ENCODE measurements at places on chromosomes 7 and 10.

- no peak for DNase-seq
Observed at GRCh38 chr10:5385224-5385623, 19.4 kb downstream of the TUBAL3 start.

DNA sequence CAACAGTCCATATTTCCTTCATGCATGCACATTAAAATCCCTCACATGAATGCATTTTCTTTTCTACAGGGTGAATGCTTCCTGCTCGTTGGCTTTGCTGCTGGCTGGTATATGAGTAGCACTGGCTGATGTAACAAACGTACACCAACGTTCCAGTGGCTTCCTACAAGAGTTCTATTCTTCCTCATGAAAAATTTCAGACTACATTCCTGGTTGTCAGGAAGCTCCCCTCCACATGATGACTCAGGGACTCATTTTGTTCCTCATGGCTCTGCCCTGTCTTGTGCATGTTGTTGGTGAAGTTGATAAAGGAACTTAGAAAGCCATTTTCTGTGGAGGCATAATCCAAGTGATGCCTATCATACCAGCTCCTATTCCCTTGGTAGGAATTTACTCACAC lies 470.7 kb upstream of the KLF6 start:
- no peak for DNase-seq

DNA sequence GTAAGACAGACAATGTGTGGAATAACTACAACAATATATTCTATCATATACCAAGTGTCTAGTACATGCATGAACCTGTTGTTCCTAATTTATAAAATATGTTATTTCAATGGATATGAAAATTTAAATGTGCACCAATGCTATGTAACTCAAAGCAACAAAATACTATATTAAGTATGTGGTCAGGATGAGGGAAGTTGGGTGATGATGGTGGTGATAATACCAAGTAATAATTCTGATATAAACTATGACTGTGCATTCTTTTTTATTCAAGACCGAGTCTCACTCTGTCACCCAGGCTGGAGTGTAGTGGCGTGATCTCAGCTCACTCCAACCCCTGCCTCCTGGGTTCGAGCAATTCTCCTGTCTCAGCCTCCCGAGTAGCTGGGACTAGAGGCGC lies 2.1 kb upstream of the FRA10AC1 start:
- no peak for DNase-seq

DNA sequence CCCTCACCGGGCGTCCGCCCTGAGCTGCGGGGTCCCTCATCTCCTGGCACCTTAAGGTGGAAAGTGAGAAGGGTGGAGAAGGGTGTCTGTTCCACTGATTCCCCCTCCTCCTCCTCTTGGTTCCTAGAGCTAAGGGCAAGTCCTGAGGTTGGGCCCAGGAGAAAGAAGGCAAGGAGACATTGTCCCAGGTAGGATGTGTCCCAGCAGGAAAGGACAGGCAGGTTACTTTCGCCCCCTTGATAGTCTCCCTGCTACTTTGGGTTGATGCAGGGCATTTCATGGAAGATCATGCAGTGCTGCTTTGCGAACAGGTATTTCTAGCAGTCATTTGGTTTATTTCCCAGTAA lies 582 bp downstream of the STEAP2 start:
- no peak for DNase-seq

DNA sequence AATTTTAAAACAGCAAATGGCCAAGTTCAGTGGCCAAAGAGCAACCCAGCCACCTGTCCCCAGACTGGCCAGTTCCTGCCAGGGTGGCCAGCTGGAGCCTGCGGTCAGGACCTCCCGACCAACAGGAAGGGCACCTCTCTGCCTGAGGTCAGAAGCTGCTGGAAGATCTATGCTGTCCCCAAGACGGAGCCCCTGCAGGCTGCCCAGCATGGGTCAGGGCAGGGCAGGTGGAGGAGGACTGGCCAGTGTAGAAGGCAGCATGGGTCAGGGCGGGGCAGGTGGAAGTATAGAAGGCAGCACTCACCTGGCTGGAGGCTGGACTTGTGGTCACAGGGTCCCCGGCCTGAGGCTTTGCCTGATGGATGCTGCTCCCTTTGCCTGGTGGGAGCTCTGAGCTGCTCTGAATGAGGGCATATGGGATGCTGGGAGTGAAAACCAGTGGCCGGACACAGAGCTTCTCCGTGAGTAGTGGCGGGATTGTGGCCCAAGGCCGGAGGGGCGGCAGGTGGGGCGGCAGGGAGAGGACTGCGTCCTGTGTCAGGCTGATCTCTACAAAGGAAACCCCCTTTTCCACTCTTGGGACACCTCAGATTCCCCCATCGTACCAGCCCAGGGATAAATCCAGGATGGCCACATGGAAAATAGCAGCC lies 229.2 kb downstream of the TCERG1L start:
- DNase-seq = no peak

GRCh38 chr7:40673285-40673684 lies 538.5 kb downstream of the SUGCT start:
- DNase-seq = no peak

GRCh38 chr10:129122846-129123245 lies 344.2 kb upstream of the MGMT start:
- no peak for DNase-seq

DNA sequence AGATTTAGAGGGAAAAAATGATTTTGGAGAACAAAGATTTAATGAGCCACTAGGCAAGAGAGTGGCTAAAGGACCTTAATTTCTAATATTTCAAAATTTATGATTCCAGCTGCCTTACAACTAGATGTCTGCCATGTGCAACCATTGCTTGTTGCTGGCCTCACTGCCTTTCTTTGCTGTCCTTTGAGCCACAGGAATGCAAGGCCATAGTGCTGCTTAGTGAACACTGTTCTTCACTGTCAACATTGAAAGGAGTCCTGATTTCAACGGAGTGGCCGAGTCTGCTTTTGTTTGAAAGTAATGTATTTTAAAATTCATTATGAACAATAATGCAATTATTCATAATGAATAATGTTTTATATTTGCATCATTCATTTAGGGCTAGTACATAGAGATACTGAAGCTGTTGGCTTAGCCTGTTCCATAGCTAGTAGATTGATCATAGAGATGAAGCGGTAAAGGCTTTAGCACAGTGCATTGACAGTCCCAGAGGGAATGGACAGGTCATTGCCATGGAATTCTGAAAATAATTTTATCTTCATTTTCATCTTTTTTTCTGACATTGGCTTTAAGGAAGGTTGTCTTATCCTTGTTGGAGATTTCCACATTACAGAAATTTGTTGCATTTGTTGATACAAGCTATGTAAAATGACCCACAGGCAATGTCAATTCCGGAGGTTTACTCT lies 544.1 kb downstream of the AUTS2 start:
- no peak for DNase-seq

DNA sequence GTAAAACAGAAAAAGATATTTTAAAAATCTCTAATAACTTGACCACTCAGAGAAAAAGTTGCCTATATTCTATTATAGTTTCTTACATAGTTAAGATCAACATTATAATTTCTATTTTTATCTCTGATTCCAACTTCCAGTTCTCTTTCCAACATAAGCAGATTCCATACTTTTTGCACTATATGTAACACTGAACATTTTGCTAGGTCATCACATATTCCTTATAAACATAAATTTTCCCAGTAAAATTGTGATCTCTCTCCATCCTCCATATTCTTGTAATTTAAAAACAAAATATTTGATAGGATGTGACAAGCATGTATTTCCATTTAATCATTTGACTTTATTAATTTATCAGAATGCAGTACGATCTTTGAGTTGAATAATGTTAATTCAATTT lies 170.4 kb upstream of the THSD7A start:
- DNase-seq = no peak

GRCh38 chr7:32164341-32164996 lies 94.3 kb upstream of the PDE1C start:
- no peak for DNase-seq

DNA sequence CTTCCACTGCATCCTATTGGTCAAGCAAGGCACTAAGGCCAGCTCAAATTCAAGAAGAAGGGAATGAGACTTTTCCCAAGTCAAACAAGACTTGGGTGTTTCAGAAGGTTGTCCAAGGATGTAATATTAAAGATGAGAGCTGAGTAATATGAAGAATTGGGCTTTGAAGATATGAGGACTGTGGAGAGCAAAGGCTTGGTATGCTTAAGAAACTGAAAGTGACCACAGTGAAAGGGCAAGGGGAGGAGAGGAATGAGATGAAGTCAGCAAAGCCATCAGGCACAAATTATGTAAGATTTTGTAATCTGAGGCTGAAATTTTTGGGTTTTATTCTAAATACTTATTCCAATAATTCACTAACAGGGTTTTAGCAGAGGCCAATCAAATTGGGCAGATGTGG lies 38.6 kb upstream of the NPY start:
- DNase-seq = no peak

- DNase-seq = no peak
Observed at GRCh38 chr7:105752671-105753275, 123.6 kb downstream of the ATXN7L1 start.

GRCh38 chr10:6748981-6749635 lies 169.0 kb upstream of the PRKCQ start:
- DNase-seq = no peak

GRCh38 chr7:116828281-116828680 lies 34.1 kb upstream of the CAPZA2 start:
- DNase-seq = no peak

- DNase-seq = no peak
Observed at GRCh38 chr10:57849691-57850357, 417.9 kb downstream of the IPMK start.

- DNase-seq = no peak
Observed at GRCh38 chr7:146875981-146876380, 759.4 kb downstream of the CNTNAP2 start.

DNA sequence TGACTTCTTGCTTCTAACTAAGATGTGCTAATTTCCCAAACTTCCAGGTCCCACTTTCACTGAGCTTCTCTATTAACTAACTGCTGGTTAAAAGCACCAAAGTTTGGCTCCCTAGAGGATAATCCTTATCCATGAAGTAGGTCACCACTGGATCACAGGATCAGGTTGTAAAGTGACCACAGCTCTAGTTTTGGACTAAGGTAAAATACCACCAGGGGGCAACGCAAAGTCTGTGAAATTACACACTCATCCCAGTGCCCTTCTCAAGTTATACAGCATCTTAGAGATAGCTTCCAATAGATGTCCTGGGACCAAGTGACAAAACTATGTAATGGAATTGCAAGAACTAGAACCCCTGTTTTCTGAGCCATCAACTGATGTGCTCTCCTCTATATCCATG lies 116.4 kb upstream of the ASAH2 start:
- no peak for DNase-seq

DNA sequence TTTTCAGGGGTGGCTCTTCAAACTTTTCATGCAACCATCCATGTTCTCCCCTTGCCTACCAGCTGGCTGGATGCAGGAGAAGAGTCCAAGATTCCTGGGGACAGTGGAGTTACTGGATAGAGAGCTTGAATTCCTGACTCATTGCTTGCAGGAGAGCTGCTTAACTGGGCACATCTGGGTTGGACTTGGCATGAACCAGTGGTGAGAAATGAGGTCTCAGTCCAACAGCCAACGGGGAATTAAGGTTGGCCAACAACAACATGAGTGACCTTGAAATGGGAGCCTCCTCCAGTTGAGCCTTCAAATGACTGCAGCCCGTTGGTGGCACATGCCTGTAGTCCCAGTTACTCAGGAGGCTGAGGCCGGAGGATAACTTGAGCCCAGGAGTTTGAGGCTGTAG lies 58.1 kb upstream of the OPN4 start:
- no peak for DNase-seq

DNA sequence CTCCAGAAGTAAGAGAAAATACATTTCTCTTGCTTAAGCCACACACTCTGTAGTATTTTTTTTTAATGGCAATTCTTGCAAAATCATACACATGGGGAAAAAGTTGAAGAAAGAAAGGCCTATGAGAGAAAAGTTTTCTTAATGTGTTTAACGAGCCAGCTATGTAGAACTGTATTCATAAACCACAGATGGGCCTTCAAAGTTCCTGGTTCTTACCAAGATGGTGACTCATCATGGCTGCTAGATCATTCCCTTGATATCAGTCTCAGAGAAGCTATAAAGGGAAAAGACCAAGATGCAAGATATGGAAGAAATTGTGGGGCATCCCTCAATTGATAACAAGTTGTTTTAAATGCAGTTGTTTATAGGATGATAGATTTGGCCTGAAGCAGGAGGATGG lies 992.7 kb upstream of the MBL2 start:
- DNase-seq = no peak

- DNase-seq = no peak
Observed at GRCh38 chr10:22086730-22087401, 83.3 kb upstream of the DNAJC1 start.

DNA sequence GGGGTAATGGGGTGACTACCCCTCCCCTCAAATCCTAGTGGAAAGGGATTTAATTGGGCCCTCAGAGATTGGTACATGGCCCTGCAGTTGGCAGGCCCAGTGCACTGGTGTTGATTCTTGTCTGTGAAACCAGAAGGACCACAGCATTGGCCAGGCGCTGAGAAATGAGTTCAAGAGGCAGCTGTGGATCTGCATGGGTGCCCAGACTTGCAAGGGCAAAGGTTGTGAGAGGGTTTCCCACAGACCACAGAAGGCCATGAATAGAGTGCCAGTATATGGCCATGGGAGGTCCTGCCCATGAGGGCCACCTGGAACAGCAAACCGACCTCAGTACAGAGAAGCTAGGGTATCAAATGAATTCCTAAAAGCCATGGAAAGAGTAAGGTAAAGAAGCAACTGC lies 32.9 kb downstream of the TMEM168 start:
- no peak for DNase-seq

DNA sequence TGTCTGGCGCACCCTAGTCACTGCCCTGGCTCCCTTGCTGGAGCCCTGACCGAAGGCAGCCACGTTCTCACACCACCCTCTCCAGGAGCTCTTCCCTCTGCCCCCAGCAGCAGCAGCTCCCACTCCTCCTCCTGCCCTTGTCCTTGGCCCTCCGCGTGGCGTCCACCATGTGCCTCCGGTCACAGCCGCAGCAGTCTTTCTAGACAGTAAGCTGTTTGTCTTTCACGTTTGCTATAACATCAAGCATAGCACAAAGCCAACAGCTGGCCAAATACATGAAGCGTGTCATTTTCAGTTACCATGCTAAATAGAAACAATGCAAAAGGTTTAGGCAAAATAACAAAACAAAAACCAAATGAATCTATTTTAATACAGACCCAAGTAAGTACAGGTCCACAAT lies 3.3 kb downstream of the PITRM1 start:
- DNase-seq = no peak

GRCh38 chr10:103147645-103148044 lies 45.4 kb downstream of the NT5C2 start:
- DNase-seq = no peak

DNA sequence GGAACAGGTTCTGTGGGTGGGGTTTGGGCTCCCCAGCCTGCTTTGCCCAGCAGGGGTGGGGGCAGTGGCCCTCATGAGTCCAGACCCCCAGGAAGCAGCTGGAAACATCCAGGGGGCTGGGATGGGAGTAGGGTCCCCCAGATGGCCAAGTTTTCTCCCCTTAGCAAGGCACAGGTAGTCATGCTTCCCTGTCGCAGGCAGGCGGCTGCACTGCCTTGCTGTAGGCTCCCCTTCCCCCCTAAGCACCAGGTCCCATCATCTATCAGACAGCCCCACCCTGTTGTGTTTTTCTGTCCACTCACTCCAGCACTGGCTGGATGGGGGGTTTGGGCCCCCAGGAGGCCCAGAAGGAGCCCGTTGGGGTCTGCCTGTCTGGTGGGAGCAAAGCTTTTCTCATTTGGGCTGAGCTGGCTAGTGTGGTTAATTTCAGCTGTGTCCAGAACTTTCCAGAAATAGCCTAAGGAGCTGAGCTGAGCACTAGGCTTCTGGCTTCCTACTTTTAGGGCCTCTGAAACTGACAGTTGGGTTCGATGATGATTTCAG lies 7.9 kb downstream of the BRI3 start:
- DNase-seq = no peak

GRCh38 chr7:105387508-105388355 lies 989 bp downstream of the SRPK2 start:
- DNase-seq = peak; percentile 14

All from stimulated activated CD8-positive, alpha-beta memory T cell treated with anti-CD3 and anti-CD28 coated beads, Interleukin-4, amount 100 ng/mL, for 1 hour (primary cell).